Suppressor macrophage treated with lipopolysaccharide for 1 hour (primary cell): ENCODE measurements at places on chromosomes 11 and 22.

- DNase-seq = no peak
These were observed at the start of gene NPAS4 for GRCh38 chr11:66420671-66421476. NPAS4 (plus strand) TSS chr11:66421035; CDS start chr11:66421180, 145 bp downstream.

- no peak for DNase-seq
These were observed 204.4 kb downstream of the HIPK3 start for GRCh38 chr11:33461369-33462125.

DNA sequence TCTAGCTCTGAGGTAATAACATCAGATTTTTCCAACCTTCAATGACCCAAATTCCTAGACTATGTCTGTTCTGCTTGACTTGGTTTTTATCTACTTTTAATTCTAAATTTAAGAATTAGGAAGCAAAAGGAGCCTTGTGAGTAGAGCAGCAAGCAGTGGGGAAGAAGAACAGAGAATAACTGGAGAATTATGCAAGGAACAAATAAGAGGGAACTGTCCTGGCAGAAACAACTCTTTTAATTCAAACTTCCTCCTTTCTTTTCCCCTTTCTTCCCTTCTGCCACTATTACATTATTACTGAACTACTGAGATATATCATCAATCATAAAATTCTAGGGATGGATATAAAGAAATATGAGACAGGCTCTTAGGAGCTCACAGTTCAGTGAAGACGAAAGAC, 276.1 kb downstream of the SBF2 start:
- peak; percentile 55 for DNase-seq

- peak; percentile 84 for DNase-seq
These were observed 540 bp downstream of the PPARA start for GRCh38 chr22:46150655-46151477.

DNA sequence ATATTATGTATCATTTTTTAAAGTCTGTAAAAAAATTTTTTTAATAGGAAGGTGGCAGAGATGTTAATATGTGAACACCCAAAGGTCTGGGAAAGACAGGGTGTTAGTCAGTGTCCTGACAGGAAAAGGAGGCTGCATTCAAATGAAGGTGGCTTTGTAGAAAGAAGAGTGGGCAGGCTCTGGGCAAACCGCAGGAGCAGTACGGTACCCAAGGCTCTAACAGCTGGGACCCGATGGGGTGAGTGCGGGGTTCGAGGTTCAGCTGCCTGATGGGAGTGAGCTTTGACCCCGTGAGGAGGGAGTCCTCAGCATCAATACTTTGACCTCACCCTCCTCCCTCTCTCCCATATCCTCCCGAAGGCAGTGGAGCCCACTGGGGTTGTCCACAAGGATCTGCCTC, 142.5 kb downstream of the C11orf91 start:
- no peak for DNase-seq

DNA sequence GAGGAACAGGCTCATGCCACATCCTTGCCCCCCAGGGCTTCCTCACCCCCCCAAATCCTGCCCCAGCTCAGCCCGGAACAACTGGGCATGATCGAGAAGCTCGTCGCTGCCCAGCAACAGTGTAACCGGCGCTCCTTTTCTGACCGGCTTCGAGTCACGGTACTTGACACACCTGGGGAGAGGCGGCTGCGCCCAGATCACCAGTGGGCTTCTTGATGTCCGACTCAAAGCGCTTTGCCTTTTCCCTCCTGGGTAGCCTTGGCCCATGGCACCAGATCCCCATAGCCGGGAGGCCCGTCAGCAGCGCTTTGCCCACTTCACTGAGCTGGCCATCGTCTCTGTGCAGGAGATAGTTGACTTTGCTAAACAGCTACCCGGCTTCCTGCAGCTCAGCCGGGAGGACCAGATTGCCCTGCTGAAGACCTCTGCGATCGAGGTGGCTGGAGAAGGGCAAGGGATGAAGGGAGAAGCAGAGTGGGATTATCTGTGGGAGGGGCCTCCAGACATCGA, 3.5 kb downstream of the NR1H3 start:
- DNase-seq = no peak

DNA sequence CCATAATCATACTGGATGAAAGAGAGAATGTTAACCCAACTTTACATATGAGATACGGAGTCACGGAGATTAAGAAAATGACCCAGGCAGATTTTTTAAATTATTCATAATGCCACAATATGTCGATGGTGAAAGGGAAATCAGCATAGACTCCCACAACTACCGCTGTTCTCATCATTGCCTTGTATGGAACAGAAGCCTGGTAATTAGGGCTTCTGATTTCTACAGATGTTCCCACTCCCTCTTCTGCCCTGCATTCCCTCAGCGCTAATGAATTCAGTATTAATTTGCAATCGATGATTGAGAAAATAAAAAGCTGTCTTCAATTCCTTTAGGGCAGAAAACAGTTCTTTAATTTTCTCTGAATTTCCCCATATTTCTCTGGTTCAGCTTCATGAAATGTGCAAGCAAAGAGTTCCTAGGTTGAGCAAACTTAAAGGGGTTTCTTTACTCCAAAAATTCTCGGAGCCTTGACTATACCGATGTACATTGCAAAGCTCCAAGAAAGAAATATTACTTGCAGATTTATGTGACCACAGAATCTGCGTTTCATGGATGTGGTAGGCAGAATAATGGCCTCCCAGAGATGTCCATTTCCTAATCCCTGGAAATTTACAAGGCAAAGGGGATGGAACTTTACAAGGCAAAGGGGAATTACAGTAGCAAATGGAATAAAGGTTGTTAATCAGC, 134.9 kb upstream of the ZC3H12C start:
- DNase-seq = no peak

- peak; percentile 73 for DNase-seq
These were observed 14.4 kb downstream of the NFAM1 start for GRCh38 chr22:42417645-42418305.

GRCh38 chr22:37121887-37122591, 12.5 kb upstream of the TMPRSS6 start:
- DNase-seq = peak; percentile 40

DNA sequence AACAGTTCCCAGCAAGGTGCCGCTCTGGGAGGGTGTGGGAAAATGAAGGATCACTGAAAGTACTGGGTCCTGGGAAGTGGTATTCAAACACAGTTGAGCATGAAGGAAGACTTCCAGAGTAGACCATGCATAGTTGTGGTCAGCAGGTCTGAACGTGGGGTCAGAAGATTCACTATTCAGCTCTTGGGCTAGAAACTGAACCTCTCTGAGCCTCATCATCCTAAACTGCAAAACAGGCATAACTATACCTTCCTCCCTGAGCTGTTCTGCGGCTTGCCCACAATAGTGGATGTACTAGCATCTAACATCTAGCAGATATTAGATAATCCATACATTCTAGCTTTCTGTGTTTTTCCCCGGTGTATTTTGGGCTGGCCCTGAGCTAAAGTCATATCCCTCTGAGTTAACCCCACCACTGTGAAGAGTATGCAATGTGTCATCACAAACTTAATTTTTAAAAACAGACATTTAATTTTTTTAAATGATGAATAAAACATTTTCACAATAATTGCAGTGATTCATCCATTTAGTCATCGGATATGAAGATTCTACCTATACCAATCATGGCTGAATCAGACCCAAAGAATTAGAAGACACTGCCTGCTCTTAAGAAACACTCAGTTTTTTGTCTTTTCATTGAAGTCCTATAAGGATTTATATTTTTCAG, 179.1 kb downstream of the BLID start:
- DNase-seq = peak; percentile 24
